NCI-H510A (cell line): ENCODE measurements at places on chromosomes 3 and 15.

- DNase-seq, result no peak
These were observed 9.6 kb downstream of the MRPS11 start for GRCh38 chr15:88477126-88477525.

DNA sequence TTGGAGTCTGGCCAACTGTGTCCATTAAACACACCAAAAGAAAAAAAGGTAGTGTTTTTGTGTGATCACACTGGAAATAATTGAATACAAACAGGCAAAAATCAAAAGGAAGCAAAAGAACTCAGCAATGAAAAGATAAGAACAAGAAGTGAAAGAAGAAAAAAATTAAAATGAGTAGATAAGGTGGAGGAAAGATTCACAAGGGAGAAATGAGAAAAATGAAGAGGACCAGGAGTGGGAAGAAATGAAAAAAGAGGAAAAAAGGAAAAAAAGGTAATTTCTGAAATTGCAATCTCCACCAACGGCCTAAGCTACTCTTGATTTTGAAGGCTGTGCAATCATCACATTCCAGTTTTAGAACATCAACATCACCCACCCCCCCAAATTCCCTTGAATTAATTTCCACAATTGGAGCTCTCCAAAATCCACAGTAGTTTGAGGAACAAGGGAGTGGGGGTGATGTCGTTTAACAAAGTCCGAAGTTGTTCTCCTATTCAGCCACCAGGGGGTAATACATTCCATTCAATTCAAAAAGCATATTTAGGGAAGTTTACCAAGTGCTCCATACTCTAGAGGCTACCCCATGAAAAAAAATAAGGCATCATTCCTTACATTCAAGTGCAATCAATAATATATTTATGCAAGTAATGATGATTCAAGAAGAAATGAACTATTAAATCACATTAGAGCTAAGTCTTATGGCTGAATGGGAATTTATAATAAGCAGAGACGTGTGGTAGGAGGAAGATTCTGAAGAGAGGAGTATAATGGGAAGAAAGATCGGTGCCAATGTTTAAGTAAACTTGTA, 37.4 kb downstream of the ZNF860 start:
- no peak for DNase-seq

DNA sequence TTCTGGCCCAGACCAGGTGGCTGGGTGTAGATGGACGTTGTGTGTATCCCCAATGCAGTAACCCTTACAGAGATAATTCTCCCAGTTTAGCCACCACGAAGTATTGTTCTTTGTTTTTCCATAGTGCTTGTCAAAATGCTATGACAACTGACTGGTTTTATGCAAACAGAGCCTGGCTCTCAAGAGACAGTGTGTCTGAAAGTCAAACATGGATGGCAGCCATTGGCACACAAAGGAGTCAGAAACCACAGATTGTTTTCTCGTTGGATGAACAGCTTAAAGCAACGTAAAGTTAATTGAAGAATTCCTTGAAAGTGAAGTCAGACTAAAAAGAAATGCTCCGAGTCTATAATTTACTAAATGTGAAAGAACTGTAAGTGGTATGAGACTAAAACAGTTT, 91.2 kb downstream of the FILIP1L start:
- no peak for DNase-seq

DNA sequence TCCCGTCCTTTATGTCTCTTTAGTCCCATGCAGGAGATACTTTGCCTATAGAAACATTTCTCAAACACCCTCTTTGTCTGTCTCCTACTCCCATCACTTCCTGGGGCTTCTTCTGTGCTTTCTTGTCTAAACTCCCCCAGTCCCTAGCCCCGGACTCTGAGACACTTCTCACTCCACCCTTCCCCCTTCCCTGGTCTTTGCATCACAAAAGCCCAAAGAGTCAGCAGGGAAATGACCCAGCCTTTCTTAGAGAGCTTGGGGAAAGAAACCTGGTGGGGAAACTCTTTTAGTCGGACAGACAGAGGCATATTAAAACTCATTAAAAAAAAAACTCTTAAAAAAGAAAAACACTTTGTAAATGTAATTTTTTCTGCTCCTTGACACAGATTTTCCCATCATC, 211.2 kb downstream of the TJP1 start:
- no peak for DNase-seq

GRCh38 chr3:165195640-165196576, at the start of gene SLITRK3:
TSS of gene SLITRK3 (minus strand) at chr3:165196384. CDS start at chr3:165190830, 5,554 bp downstream.
- DNase-seq, result no peak

GRCh38 chr15:48888836-48889235, 10.9 kb downstream of the EID1 start:
- no peak for DNase-seq

DNA sequence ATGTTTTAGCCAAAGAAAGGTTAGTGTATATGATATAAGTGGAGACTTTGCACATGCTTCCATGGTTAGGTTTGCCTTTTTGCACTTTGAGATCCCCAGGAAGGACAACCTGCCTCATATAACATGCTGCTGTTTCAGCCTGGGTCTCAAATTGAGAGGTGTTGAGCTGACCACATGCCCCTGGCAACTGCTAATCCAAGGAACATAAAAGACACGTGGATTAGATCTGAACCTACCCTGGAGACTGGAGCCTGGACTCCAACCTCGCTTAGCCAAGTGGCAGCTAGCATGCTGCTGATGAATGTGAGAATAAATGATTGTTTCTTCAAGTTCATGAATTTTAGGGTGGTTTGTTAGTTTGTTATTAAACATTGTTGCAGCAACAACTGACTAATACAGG, 301.8 kb upstream of the TBC1D5 start:
- DNase-seq, result no peak

DNA sequence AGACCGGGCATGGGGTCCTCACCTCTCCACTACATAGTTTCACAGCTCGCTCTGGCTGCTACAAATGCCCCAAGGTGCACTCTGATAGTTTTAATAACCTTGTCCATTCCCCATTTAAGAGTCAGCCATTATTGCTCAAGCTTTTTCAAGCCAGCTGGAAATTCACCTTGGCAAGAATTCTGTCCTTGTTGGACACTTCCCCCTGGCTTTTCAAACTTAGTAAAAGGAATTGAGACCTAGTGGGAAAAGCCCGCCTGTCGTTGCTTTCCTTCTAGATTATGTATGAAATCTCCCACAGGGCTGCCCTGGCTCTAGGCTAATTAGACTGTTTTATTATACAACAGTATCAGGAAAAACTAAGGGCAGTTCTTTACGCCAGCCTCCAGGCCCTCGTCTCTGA, 293.7 kb upstream of the GADL1 start:
- DNase-seq, result no peak

DNA sequence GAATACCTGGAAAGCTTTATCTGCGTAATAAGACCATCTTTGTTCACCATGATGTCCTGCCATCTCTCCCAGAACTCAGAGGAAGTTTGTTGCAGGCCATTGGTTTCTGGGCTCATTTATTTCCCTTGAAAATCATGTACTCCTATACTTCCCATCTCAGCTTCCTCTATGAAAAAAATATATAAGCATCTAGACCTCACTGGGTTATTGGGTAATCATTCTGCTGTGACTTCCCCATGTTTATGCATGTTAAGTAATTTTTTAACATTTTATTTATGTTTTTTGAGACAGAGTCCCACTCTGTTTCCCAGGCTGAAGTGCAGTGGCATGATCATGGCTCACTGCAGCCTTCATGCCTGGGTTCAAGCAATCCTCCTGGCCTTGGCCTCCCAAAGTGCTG, 184.5 kb downstream of the ZPLD1 start:
- no peak for DNase-seq

- DNase-seq, result no peak
These were observed 101.6 kb downstream of the SRGAP3 start for GRCh38 chr3:9147896-9148266.

- no peak for DNase-seq
These were observed 60.5 kb upstream of the ULK4 start for GRCh38 chr3:42022355-42022754.

GRCh38 chr15:96972201-96972600, 641.7 kb downstream of the NR2F2 start:
- DNase-seq, result no peak

DNA sequence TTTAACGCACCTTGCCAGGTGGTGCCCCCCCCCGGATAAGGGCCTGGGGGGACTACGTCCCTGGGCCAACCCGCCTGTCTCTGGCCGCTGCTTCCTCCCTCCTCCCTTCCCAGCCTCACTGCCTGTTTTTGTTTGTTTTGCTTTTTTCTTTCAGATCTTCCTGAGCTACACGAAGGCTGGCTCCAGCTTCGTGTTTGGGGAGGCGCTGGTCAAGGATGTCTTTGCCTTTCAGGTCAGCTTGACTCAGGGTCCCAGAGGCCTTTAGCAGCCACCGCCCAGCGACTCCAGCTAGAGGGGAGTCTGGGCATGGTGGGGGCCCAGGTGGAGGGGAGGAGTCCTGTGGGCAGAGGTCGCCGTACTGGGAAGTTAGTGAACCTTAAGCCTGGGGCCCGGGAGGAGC, 24.1 kb downstream of the SLC28A1 start:
- no peak for DNase-seq

GRCh38 chr3:64267721-64268604, 42.7 kb upstream of the PRICKLE2 start:
- DNase-seq, result no peak

DNA sequence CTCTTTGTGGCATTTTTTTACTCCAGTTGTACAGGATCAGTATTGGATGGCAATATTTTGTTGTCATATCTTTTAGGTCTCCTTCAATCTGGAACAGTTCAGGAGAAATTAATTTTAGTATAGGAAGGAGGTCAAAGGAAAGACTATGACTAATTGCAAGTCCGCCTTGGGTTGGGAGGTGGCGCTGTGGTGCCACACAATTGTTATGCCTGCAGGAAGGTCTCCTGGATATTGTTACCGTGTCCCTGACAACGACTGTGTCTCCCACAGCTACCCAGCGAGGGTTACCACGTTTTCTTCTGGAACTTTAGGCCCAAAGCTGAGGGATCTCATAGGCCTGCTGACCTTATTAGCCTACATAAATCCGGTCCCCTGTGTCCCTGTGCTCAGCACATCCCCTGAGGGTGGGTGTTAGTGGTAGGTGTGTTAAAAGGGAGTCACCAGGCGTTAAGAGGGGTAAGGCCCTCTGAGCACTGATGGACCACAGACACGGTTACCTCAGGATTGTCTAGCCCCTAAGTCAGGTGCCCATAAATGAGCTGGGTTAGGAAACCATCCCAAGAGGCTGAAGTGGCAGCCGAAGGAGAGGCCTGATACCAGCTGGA, 31.5 kb downstream of the KCNAB1 start:
- DNase-seq, result no peak
